ENCODE measurements at places on chromosomes 16 and 17.

DNA sequence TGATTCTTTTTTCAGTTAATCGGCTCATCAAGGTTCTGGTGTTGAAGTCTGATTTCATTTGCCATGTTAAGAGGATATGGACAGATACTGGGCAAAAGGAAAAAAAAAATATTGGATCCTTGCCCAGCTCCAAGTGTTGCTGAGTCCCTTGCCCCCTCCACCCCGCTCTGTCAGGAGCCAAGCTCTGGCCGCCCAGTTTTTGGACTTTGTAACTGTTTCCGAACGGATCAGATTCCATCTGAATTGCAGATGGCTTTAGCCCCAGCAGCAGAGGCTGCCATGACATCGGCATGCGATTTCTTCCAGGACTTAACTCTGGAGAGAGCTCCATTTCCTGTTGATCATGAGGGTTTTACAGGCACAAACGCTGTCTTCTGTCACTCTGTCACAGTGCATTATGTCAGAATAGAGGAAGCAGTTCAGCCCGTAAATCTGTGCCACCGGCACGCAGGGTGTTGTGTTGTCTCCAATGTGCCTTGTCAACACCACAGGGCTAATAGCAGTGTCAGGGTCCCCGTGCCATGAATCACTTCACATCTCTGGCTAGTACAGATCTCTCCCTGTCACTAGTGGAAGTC lies 615.6 kb downstream of the MAF start:
- DNase-seq: no peak

GRCh38 chr17:67476787-67477335 lies 99.8 kb downstream of the PITPNC1 start:
- no peak for DNase-seq

DNA sequence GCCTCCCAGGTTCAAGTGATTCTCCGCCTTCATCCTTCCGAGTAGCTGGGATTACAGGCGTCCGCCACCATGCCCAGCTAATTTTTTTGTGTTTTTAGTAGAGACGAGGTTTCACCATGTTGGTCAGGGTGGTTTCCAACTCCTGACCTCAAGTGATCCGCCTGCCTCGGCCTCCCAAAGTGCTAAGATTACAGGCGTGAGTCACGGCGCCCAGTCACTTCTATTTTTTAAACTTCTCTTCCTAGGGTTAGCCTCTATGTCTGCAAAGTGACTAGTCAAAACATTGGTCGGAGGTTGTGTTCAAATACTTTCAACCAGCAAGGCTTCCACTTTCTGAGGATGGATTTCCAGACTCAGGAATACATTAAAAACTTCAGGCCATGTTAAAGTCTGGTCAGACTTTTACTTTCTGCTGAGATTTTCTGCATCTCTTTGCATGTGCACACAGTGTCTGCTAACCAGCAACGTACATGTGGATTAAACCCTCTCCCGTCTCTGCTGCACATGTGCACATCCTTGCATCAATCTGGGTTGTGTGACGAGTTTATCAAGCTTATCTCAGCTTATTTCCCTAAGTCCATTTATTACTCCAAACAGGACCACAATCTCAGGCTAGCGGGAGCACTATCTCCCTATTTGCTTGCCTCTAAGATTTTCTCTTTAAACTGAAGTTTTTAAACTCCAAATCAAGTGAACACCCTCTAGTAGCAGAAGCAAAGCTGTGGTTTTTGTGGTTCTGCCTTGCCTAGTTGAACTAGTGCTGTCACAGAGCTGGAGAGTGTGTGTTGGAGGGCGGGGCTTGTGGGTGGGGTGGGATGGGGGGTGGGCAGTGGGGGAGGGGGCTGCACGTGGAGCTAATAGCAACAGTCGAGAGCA lies 525.2 kb upstream of the GOT2 start:
- DNase-seq: no peak

GRCh38 chr17:9755083-9755482 lies 36.3 kb downstream of the DHRS7C start:
- DNase-seq: no peak

GRCh38 chr16:35751191-35751941 lies 2292.0 kb downstream of the TP53TG3F start:
- DNase-seq: no peak

GRCh38 chr17:1878419-1879121 lies 48.8 kb downstream of the RPA1 start:
- DNase-seq: no peak

- DNase-seq: no peak
These were observed 3.5 kb upstream of the SNX29 start for GRCh38 chr16:11973070-11973469.

- DNase-seq: no peak
These were observed 313.6 kb downstream of the GRIN2A start for GRCh38 chr16:9868606-9869149.

DNA sequence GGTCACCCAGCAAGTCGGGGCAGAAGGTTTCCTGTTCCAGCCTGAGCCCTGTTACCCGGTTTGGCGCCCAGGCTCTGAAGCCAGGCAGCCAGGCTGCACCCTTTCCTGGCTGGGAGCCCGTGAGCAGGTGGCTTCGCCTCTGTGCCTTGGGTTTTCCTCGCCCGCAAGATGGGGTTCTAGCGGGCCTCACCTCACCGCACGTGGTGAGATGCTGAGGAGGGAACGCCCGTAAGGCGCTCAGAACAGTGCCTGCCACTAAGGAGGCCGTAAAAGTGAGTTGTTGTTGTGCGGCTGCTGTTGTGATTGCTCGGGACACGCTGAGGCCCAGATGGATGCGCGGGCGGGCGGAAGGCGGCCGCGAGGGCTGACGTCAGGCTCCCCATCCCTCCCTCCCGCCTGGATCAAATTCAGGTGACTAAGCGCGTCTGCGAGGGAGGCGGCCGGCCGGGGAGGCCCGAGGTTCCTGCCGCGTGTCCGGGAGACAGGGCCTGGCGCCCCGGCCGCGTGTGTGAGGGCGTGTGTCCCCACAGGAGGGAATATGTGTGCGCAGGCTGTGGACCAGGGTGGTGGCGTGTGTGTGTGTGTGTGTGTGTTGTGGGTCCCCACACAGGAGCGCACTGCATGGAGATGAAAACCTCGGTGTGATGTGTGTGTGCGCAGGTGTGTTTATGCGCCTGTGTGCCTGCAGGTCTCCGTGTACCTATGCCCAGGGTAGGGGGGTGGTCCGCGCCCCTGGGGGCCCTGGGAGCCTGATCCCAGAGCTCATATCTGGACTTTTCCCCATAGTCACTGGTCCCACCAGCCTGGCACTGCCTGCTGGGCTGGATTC lies 4.3 kb downstream of the CAMKK1 start:
- peak; percentile 80 for DNase-seq

- DNase-seq: peak; percentile 31
These were observed 46.1 kb downstream of the ABCA8 start for GRCh38 chr17:68909066-68909465.

DNA sequence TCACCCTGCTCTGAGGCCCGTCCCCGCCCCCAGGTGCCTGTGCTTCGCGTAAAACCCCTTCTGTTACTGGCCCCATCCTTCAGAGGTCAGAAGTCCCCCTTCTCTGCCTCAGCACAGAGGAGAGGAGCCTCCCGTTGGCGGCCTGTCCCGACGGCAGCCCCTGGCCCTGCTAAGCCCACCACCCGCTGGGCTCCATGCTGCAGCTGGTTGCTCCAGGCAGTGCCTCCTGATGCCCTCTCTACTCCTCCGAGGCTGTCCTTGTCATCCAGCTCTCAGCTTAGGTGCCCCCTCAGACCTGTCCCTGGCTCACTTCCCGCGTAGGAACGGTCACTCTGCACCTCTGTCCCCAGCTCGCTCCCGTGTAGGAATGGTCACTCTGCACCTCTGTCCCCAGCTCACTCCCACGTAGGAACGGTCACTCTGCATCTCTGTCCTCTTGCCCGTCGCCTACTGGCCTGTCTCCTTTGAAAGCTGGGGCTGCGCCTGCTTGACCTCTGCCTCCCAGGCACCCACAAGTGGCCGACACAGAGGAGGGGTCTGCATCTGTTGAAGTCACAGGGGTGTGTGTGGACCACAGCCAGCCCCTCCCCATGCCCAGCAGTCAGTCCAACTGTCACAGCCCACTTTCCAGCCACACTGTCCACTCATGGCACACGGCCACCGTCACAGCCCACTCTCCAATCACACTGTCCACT lies 31.7 kb upstream of the ZC3H18 start:
- DNase-seq: no peak

GRCh38 chr16:48617711-48618148 lies 7.8 kb upstream of the N4BP1 start:
- no peak for DNase-seq

DNA sequence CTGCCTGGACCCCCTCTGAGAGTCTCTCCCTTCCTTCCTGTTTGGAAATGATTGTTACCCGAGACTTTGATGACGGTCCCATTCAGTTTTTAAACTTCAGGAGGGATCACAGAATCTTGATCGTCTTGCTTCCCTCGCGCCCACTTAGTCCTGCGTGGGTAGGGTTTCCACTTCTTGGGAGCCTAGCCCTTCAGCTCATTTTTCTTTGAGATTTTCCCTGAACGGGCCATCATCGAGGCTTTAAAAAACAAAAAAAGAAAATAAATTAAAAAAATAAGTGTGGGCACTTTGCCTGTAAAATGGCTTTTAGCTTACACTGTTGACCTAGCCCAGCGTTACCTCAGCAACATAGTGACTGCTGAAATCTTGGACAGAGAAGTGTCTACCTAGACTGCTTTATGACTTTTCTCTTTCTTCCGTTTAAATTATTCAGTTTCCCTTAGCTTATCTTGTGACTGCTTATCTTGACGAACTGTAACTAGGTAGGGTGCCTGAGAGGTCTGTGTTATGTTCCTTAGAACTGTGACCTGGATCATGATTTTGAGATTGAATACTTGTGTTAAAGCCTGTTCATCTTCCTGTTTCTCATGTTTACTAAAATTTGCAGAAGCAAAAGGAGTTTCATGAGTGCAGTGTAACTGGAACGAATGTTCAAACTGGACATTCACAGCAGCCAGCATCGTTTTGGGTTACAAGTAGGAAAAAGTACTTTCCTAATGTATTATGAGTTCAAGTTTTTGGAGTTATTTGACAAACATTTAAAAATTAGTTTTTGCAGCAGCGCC lies 874 bp downstream of the WWP2 start:
- no peak for DNase-seq

DNA sequence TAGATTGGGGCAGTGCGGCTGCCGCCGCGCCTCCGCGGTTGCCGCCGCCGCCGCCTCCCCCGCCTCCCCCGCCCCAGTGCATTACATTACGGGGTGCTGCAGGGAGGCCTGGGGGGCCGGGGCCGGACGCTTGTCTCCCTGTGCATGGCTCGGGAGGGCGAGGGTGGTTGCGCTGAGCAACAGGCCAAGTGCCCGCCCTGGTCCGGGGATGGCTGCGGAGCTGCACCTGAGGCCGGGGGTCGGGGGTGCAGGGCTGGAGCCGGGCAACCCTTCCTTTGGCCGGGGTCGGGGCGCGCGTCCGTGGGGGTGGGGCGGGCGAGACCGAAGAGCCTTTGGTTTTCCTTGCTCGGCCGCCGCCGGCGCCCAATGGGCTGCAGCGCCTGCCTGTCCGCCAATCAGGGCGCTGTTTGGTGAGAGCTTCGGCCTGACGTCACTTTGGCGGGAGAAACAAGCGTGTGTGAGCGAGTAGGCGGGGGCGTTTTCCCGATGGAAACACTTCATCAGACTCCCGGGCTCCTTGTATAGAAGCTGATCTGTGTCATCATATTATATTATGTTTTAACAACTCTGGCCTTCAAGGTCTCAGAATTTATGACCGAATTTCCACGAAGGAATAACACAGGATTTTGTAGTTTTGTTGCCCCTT lies 941 bp upstream of the FBXL20 start:
- peak; percentile 88 for DNase-seq

- DNase-seq: no peak
These were observed at the start of gene SAMD14 for GRCh38 chr17:50129728-50130558. Gene SAMD14 (minus strand): TSS chr17:50130160. CDS start chr17:50124959, 5,201 bp downstream.

DNA sequence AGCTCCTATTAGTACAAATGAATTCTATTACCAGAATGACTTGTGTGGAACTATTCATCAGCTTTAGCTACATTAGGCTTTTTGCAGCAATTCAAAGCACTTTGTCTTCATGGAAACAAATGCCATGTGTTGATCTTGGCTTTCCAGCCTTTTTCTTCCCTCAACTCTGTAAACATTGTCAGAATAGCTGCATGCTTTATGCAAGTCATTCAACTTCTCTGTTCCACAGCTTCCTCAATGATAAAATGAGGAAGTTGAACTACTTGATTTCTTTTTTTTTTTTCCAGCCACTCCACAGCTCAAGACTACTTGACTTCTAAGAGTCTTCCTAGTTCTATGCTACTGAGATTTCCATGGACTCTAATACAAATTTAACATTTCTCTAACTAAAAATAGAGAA lies 41.1 kb downstream of the KIAA0753 start:
- no peak for DNase-seq

DNA sequence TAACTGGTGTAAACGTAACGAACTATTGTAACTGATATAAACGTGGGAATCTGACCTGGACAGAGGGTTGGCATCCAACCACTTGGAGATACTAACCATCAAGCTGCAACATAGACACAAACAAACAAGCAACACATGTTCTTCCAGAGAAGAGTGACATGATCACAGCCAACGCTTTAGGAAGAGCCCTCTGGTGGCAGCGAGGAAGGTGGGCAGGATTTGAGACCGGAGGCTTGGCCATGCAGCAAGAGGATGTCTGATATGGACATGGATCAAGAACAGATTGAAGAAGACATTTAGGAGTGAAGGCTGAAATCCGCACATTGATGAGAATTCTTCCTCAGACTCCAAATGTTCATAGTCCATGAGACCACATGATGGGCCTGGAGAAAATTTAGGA lies 40.3 kb upstream of the TNRC6A start:
- DNase-seq: no peak

DNA sequence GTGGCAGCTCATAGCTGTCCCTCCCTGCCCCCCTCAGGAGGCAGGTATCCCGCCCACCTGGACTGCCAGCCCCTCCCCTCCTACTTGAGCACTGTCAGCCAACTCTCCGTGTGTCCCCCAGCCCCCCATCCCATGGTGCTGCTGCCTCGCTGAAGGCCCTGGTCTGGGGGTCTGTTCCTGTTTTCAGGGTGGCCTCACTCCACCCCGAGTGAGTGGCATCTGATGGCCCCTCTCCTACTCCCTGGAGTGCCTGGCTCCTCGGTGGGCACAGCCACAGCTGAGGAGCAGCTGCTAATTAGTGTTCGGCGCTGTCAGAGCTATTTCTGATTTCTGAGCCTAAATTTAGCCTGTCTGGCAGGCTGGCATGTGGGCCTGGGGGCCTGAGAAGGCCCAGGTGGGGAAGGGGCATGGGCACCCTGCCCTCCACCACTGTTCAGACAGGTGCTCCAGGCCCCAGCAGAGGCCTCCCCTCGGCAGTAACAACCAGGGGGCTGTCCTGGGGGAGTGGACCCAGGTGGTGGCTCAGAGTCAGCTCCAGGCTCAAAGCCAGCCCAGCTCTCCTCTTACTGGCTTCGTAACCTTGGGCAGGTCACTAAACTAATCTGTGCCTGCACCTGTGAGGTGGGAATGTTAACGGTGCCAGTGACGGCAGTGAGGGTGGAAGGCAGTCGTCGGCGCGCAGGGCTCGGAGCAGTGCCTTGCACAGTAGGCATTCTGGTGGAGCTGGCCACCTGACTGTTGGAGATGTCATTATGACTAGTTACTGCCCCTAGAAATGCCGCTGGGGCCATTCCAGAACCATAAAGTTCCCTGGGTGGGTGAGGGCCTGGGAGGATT lies 6.5 kb downstream of the FMNL1 start:
- no peak for DNase-seq

DNA sequence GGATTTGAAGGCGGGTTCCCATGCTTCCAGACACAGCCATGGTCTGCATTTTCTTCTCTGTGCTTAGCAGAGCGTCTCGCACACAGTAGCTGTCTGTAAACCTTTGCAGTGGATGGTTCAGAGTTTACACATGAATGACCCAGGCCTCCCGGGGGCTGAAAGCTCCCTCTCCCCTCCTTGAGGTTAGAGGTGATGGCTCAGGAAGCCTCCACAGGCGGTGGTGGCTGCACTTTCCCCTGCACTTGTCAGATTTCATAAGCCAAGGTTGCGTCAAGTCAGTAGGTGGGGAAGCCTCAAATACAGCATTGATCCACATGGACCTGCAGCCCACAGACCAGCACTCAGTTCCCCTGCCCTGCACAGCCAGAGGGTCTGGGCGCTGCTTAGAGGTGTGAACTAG lies 211.9 kb downstream of the KATNIP start:
- no peak for DNase-seq
